Stomach (tissue), 19 donors: ENCODE measurements at places on chromosomes 1 and 21. TPM values are rescaled to one million over a fixed set of nuclear protein-coding genes. Genes with fewer than 3 reads are reported as not detected.

GRCh38 chr1:70348399-70349165, 5.9 kb downstream of the ANKRD13C start:
- no peak for DNase-seq

DNA sequence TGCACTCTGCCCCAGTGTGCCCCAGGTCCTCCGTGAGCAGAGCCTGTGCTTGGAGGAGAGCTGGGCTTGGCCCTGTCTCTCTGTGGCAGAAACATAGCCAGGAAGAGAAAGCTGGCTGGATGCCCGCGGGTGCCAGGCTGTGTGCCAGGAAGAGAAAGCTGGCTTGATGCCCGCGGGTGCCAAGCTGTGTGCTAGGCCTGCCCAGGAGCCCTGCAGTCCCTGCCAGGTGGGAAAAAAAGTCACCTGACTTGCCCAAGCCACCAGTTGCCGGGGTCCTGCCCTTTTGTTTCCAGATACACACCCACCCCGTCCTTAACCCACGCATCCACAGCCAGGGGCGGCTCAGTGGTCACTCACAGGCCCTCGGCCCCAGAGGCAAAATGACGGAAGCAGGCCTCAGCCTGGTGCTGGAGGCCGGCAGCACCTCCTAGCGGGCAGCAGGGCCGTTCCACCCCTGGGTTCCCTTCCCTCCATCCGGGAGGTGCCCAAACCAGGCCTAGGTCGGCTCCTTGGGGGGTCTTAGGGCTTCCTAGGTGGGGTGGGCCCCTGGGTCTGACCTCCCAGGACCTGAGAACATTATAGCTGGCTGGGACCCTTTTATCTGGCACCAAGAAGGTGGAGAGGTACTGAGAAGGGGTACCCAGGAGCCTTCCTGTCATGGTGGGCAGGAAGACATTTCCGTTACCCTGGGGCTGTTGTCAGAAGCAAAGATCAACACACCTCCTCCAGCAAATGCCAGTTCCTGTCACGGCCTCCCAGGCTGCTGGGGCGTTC, 9.1 kb downstream of the ITGB2 start:
- DNase-seq: peak; percentile 89

- no peak for DNase-seq
These were observed 84.7 kb downstream of the RIPK4 start for GRCh38 chr21:41681939-41682718.

- DNase-seq: no peak
These were observed 28.3 kb downstream of the TTC3 start for GRCh38 chr21:37101384-37101783.

DNA sequence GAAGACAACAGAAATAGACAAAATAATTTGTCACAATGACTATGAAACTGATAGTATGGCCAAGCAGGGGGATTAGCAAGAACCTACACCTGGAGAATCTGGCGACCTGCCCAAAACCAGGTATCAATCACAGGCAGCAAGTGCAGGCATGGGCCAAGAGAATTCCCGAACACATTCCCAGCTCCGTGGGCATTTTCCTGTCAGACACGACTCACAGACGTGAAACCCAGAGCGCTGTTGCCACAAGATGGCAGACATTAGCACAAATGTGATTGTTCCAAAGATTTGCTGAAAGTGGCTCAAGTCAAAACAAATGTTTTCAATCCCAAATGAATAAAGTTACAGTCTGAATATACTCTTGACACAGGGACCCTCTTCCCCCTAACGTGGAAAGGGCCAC, 36.8 kb downstream of the HLCS start:
- DNase-seq: peak; percentile 56

- peak; percentile 31 for DNase-seq
These were observed 180.9 kb downstream of the PTGER3 start for GRCh38 chr1:70866542-70867264.

Gene RGS13
- polyA plus RNA-seq: 2.6 TPM

Gene DIP2A
- polyA plus RNA-seq: 17.3 TPM

Gene CDA
- polyA plus RNA-seq: 8.4 TPM

Gene KCNA3
- polyA plus RNA-seq: not detected

Gene SLC6A9
- polyA plus RNA-seq: 4.3 TPM
